ENCODE measurements at places on chromosomes 3 and 15.

DNA sequence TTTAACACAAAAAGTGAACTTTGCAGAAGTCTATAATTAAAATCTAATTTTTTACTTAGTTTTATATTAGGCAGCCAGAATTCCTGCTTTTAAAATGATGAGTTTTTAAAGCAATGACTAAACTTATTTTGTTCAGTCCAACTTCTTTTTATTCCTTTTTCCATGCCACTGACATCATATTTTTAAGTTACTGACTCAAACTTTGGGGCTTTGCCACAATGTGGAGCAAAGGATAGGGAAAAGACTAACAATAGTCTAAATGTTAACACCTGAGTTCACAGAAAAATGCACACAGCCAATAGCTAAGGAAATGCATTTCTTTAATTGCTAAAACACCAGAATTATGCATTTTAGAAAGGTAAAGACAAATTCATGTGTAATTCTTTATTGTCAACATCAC, 647.6 kb upstream of the DPPA4 start:
- DNase-seq: no peak

- DNase-seq: no peak
These were observed 41.5 kb downstream of the LYZL4 start for GRCh38 chr3:42368861-42369260.

DNA sequence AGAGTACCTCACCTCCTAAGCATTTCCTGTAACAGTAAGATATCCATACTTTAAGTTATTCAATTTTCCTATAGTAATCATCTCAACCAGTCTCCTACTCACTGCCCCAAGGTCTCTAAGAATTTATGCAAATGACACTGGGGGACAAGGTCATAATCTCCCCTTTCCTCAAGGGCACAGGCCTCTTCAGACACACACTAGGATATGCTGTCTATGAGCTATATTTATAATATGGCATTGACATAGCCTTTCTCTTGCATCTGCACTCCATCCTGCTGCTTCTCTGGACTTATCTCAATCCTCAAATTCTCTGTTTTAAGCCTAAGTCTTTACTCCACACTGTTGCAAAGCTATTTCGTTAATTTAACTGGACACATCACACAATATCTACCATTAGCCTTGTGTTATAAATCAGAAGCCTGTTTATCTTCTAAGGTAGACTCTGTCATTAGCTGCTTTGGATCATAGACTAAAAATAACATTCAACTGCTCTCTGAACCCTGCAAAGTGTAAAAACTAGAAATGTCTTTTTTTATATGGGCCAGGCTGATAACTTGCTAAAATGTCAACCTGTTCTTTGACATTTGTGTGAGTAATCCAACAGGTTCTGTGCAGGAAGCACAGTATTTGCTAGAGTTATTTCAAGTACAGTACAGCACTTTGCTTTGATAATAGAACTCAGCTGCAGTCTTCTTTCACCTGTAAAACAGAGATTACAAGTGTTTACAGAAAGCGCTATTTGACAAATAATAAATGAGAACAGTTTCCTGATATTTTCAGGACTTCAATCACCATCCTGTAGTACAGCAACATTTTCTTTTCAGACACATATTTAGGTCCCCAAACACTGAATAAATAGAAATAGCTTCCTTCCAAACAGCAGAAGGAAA, 17.8 kb upstream of the SEC62 start:
- no peak for DNase-seq

- no peak for DNase-seq
These were observed 17.4 kb upstream of the CHD2 start for GRCh38 chr15:92882697-92883162.

DNA sequence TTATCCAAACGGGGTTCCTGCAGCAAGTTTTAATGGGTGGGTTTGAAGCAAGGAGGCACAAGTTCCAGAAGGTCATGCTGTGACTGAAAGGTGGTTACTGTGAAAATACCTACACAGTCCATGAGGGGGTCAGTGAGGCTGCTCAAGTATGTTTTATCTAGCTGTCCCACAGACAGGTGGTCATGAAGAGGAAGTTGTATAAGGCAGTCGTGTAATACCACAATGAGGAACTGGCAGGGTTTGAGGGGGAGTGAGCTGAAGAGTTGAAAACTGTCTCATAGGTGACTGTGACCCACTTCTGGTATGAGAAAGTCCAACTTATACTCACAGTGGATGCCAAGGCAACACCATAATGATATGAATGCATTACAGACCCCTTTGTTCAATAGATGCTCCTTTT, 856.8 kb downstream of the OTOL1 start:
- no peak for DNase-seq

DNA sequence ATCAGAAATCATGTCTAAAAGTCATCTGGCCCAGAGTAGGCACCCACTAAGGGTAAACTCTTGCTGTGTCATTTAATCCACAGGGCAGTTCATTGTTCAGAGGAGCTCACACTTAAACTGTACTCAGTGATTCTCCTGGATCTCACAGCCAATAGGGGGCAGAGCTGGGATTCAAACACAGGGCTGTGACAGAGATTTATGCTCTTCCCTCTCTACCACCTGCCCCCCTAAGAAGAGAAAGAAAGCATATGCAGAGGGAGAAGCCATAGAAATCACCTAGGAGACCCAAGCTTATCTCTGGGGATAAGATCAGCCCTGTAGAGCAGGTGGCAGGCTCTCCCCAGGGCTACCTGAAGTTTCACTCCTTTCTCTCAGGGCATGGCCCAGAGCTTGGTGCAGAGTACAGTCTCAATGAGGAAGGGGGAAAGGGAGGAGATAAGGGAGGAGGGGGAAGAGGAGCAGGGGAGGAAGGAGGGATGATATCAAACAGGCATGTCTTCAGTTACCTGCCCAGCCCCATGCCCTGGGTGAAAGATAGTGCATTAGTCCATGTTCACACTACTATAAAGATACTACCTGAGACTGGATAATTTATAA, 51.8 kb upstream of the ADPGK start:
- peak; percentile 6 for DNase-seq

Measured in fibroblast of skin of right quadriceps (primary cell).